Cardiac muscle cell (in vitro differentiated cells and primary cell): ENCODE measurements at places on chromosomes 4 and X. TPM values are rescaled to one million over a fixed set of nuclear protein-coding genes. Genes with fewer than 3 reads are reported as not detected.
A peak's percentile ranks its signal among the peaks of the same experiment; 100 is the strongest.

The ASB9 gene
- total RNA-seq, result 0.54 TPM in 1 of 2 replicates, not detected in the other

- H3K27me3 ChIP-seq, result no peaks in the 10 kb centered on the region
- no peaks in the 10 kb centered on the region for H3K4me1 ChIP-seq
- H3K36me3 ChIP-seq, result no peaks in the 10 kb centered on the region
- H3K4me3 ChIP-seq, result no peak overlapping the region
- H3K27ac ChIP-seq, result no peak overlapping the region
- DNase-seq, result no peak
Observed at GRCh38 chr4:141705048-141705746, 68.8 kb downstream of the IL15 start.

The SPANXN4 gene
- total RNA-seq, result not detected in 2 replicates

DNA sequence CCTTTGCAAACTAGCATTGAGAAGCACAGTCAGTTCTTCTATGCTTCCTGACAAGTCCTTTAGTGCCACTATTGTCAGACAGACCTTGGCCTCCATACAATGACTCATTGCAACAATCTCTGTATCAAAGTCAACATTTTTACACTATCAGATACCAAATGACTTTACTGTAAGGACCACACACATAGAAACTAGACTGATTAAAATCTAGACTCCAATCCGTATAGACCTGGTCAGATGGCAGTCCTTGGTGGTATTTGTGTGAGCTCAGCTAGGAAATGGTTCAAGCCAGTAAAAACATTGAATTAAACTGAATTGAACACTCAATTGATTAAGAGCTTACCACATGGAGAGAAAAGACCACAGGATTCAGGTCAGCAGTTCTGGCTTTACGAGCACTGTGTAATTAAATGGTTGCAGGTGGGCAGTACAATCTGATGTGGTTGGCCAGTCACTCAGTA is 549.8 kb upstream of the LCORL start:
- no peak overlapping the region for H3K27ac ChIP-seq
- no peak overlapping the region for H3K4me3 ChIP-seq
- DNase-seq, result no peak
- H3K36me3 ChIP-seq, result no peaks in the 10 kb centered on the region
- peaks cover 7% of the 10 kb centered on the region for H3K4me1 ChIP-seq

The PRRG3 gene
- total RNA-seq, result 4.8 and 10.6 TPM in 2 replicates

The TACC3 gene
- 14.4 and 78.2 TPM in 2 replicates for total RNA-seq

DNA sequence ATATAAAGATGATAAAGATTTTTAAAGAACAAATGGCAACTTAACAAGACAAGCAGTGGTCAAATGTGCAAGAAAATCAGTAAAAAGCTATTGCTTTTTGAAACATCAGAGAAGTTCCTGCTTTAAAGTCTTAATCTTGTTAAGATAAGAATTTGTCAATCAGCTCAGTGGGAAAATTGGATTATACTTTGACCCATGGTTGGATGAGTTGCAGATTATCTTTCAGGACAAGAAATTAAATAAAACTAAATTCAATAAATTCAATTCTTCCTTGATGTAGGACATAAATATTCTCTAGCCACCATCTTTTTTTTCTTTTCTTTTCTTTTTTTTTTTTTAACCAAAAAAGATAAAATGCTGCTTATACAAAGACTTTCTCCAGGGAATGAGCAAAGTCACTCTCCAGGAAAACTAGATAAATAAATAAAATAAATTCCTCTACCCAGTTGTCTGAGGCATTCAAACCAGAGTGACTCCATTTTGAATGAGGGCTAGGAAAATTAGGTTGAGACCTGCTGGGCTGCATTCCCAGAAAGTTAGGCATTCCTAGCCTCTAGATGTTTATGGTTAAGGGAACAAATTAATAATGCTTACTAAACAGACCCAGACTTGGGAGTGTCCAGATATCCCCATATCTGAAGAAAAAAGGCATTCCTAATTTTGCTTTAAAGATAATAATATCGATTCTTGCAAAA is 211.2 kb downstream of the SNCA start:
- H3K27ac ChIP-seq, result peak overlapping the region; percentile 29
- H3K36me3 ChIP-seq, result no peaks in the 10 kb centered on the region
- no peak overlapping the region for H3K4me3 ChIP-seq
- no peak for DNase-seq
- H3K27me3 ChIP-seq, result no peaks in the 10 kb centered on the region
